Activated CD8-positive, alpha-beta memory T cell treated with anti-CD3 and anti-CD28 coated beads for 36 hours (primary cell): ENCODE measurements at places on chromosomes 5 and 9. TPM values are rescaled to one million over a fixed set of nuclear protein-coding genes. Genes with fewer than 3 reads are reported as not detected.

Gene PHYHD1
- not detected for total RNA-seq

Gene FGFR4
- 0.97 TPM for total RNA-seq

Gene SLC4A9
- not detected for total RNA-seq

Gene ITGA1
- 23.5 TPM for total RNA-seq

Gene SLC36A3
- total RNA-seq: not detected
